ENCODE measurements at places on chromosomes 7 and 10.

- peak; percentile 63 for DNase-seq
Observed at GRCh38 chr10:72048450-72049124, 39.8 kb downstream of the SPOCK2 start.

DNA sequence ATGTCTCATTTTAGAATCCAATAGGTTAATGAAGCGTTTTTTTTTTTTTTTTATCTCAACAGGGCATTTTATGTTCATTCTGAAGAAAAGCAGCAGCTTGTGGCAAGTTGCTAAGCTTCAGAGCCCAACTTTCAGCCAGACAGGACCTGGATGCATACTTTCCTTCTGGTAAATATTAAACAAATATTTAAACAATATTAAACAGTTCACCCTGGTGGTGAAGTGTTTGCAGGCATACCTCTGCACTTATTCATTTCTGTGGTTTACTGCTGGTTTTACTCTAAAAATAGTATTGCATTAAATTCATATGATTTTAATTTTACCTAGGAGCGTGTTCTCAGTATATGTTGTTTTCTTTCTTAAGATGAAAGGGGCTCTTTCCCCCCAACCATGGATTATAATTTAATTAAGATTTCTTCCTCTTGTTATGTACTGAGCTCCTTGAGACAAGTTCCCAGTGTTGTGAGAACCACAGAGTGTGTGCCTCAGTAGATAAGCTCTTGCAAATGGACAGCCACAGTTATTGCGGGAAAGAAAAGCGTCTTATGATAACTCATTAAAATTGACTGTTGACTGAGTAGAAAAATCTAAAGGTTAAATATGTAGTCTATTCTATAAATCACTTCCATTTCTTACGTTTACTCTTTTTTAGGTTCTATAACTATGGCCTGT is 155.8 kb downstream of the MALRD1 start:
- no peak for DNase-seq

GRCh38 chr10:45553613-45554012 is 119.0 kb downstream of the ZFAND4 start:
- DNase-seq: no peak

GRCh38 chr10:44660271-44660670 is 250.9 kb upstream of the TMEM72 start:
- DNase-seq: no peak

- DNase-seq: no peak
Observed at GRCh38 chr10:34292675-34293074, 522.4 kb downstream of the PARD3 start.

- DNase-seq: no peak
Observed at GRCh38 chr7:70152313-70152712, 554.0 kb downstream of the AUTS2 start.

- no peak for DNase-seq
Observed at GRCh38 chr10:119420950-119421875, 121.3 kb downstream of the RGS10 start.

- no peak for DNase-seq
Observed at GRCh38 chr7:40720416-40720815, 585.6 kb downstream of the SUGCT start.

DNA sequence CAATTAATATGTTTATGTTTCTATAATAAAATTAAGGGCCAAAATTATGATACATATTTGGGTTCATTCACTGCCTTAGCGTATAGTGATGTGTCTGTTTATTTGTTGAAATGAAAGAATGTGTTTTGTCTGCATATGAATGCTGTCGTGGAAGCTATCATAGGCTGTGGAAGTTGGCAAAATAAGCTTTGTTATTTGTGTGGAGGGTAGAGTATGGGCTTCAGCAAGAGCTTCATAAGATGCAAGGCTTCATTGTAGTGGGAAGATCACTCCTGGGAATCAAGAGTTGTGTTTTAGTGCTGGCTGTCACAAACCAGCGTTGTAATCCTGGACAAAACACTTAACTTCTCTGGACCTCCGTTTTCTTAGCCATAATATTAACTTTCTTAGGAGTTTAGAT is 2.5 kb downstream of the SLK start:
- no peak for DNase-seq

DNA sequence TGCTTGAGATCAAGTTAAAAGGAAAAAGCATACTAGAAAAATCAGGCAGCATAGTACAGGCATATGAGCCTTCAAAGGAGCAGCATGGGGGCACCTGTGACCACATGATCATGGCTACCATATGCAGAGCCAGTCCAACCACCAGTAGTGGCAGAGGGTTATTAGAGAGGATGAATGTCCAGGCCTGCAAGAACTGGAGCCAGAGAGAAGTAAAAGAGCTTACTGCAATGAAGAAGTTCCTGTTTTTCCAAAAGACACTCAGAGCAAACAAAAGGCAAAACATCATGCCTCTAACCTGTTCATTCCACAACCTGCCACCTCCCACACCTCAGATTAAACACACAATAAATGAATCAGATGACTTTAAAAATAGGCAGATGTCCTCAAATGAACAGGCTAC is 99.6 kb upstream of the NAMPT start:
- no peak for DNase-seq

- no peak for DNase-seq
Observed at GRCh38 chr10:92244796-92245195, 46.1 kb downstream of the CPEB3 start.

GRCh38 chr7:36088966-36089365 is 64.1 kb upstream of the EEPD1 start:
- no peak for DNase-seq

GRCh38 chr7:4768597-4769569 is 6.5 kb upstream of the AP5Z1 start:
- DNase-seq: no peak
